ENCODE measurements at places on chromosomes 1 and 21.

DNA sequence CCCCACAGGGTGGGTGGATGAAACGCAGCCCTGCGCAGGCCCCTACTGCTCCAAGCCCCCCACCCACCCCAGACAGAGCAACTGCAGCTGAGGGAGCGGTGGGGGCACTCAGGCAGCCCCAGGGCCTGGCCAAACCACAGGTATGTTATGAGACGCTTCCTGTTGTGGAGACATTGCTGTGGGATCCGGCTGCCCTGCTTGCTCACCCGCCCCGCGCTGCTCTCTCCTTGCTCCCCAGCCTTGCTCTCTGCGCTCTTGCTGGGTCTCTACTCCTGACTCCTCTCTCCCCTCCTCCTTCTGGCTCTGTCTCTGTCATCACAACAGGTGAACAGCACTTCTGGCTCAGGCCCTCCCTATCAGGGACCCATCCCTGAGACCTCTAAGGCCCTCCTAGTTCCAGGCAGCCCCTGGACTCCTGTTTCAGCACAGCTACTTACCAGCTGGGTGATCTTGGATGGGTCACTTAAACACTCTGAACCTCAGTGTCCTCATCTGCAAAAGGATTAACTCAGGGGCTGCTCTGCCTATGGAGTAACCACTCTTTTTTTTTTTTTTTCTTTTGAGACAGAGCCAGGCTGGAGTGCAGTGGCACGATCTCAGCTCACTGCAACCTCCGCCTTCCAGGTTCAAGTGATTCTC, 15.9 kb downstream of the COL8A2 start:
- peak; percentile 68 for DNase-seq

GRCh38 chr1:905071-905749, 18.5 kb upstream of the SAMD11 start:
- peak; percentile 44 for DNase-seq

DNA sequence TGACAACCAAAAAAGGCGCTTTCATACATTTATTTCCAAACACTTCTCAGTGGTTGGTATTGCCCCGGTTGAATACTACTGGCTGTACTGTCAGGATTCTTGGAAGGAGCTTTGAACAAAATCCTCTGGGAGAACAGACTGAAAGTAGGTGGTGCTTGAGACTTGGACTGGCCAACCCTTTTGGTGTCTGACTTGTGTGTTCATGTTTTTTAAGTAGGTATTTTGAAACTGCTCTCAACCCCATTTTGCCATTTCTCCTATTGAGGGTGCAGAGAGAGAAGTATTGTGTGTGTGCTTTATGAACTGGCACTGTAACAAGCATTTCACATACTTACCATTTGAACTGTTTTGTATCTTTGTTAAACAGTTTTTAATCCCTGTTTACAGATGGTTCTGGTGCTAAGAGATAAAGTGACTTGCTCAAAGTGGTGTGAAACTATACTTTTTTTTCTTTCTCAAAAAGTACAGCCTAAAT, 21.2 kb downstream of the ARID1A start:
- DNase-seq, result no peak

GRCh38 chr1:232726048-232726779, 79.0 kb upstream of the MAP10 start:
- no peak for DNase-seq

- no peak for DNase-seq
These were observed 41.6 kb downstream of the PGBD5 start for GRCh38 chr1:230384380-230385157.

- no peak for DNase-seq
These were observed 2.3 kb downstream of the OVAAL start for GRCh38 chr1:180560868-180561600.

GRCh38 chr1:1430992-1431844, 4.3 kb upstream of the VWA1 start:
- no peak for DNase-seq

DNA sequence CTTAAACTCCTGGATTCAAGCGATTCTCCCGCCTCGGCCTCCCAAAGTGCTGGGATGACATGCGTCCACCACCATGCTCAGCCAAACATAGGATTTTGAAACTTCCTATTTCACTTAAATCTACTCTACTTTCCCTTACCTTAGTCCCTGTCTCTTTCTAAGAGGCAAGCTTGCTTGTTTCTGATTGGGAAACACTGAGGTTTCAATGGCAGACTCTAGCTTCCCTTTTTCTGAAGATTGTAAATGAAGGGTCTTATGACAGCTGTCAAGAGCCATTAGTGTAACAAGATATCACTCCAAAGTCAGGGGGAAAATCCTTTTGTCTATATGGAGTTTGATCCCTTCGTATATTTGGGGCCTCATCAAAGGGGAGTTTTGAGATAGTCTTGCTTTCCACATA, 23.5 kb upstream of the LMO4 start:
- DNase-seq, result no peak

- DNase-seq, result no peak
These were observed 74.4 kb upstream of the HSD17B7 start for GRCh38 chr1:162716123-162716522.

DNA sequence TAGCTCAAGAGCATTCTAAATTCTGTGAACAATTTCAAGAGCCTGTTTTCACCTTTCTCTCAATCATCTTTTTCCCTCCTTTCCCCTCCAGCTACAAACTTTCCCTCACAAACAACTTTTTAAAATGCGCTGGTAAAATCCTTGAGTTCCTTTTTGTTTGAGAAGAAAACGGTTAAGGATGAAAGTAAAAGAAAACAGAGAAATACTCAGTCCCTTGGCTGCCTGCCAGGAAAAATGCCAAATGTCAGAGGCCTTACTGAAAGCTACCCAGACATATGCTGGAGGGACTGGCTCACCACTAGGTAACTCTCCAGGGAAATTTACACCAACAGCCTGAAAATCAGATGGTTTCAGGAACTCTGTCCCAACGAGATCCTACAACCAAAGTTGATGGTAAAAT, 11.0 kb upstream of the SERBP1 start:
- peak; percentile 78 for DNase-seq

- no peak for DNase-seq
These were observed 196.0 kb downstream of the CRB1 start for GRCh38 chr1:197464044-197464443.

- DNase-seq, result no peak
These were observed 49.6 kb downstream of the RUNX1 start for GRCh38 chr21:34999397-34999941.

DNA sequence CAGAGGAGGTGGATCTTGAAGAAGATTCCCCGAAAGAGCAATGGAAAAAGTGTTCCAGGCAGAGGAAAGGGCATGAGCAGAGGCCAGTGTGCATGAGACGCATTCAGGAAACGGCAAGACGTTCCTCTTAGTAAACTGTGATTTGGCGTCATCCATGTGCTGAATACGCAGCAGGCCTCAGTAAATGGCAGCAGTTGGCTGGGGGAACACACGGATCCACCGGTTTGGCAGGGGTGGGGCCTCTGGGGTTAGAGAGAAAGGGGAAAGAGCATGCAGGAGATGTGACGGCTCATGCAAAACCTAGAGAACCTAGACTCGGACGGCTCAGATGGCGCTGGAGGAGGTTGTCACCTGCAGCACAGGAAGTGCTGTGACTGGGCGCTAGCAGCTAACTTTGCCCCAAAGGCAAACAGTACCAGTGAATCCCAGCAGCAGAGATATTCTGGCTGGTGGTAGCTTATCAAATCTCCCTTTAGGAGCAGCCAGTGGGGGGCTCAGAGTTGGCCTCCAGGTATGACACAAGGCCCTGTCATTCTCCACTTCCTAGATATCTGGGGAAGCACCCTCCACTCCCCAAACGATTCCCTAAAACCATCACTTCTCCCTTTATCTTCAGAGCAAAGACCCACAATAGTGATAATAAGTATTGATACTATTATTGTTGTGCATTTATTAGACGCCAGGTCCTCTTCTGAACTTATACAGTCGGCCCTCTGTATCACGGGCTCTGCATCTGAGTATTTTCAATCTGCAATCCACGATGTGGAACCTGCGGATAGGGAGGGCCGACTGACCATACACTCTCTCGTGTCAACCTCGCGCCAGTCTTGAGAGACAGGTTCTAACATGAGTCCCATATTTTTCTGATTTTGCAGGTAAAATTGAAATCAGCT, 7.6 kb downstream of the LAPTM5 start:
- peak; percentile 85 for DNase-seq

- no peak for DNase-seq
These were observed 101.1 kb downstream of the UBIAD1 start for GRCh38 chr1:11373895-11374747.

DNA sequence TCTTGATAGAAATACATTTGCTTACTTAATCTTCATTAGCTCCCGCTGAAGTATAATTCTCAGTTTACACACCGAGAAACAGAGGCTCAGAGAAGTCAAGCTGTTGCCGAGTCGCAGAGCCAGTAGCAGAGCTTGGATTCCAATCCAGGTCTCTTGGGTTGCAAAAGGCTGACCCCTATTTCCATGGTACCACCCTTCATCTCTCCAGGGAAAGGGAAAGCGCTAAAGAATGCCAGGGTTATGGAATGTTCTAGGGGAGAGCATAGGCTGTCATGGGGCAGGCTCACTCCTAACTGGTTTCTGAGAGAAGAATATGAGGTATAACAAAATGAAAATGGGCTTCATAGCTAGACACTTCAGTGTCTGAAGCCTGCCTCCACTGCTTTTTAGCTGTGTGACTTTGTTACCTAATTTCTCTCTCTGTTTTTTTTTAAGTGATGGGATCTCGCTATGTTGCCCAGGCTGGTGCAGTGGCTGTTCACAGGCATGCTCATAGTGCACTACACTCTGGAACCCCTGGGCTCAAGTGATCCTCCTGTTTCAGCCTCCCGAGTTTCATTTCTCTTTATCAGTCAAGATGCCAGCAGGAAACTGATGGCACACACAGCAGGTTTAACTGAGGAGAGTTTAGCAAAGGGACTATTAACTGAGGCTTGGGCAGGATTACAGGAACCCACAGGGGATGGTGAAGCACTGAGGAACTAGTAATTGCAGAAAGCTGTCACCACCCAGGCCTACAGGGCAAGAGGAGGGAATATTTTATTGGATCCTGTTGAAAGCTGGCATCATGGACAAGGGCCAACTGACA, 25.5 kb upstream of the ATF3 start:
- no peak for DNase-seq

DNA sequence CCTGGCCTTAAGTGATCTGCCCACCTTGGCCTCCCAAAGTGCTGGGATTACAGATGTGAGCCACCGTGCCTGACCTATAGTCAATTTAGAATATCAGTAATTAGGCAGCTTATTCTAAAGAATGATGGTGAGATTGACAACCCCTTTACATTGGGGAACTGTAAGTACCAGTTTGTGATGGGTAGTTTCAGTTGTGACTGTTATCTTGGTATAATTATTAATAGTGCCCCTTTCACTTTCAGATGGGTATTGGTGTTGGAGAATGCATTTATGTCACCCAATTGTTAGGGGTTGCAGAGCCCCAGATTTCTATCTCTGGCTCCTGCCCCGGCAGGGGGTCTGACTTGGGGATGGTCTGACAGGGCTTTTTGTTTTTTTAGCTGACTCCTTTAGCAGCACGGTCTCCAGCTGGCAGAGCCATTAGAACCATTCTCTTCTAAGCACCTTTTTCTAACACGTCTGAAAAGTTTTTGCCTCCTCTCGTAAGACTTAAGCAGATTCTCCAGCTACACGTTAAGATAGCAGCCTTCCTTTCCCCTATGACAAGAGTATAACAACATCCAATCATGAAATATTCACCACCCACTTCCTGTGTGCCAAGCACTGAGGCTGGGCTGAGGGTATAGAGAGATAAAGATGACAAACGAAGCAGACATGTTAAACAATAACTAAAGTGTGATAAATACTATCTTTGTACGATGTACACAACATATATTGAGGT, 157.8 kb downstream of the SDCCAG8 start:
- DNase-seq, result no peak

GRCh38 chr1:12567288-12567819, 50.7 kb downstream of the DHRS3 start:
- DNase-seq, result no peak

GRCh38 chr1:9193233-9193625, 41.3 kb upstream of the H6PD start:
- no peak for DNase-seq

GRCh38 chr21:42075686-42076471, 4.8 kb downstream of the UMODL1 start:
- DNase-seq, result no peak

GRCh38 chr21:29316029-29316742, 17.5 kb downstream of the BACH1 start:
- DNase-seq, result no peak

DNA sequence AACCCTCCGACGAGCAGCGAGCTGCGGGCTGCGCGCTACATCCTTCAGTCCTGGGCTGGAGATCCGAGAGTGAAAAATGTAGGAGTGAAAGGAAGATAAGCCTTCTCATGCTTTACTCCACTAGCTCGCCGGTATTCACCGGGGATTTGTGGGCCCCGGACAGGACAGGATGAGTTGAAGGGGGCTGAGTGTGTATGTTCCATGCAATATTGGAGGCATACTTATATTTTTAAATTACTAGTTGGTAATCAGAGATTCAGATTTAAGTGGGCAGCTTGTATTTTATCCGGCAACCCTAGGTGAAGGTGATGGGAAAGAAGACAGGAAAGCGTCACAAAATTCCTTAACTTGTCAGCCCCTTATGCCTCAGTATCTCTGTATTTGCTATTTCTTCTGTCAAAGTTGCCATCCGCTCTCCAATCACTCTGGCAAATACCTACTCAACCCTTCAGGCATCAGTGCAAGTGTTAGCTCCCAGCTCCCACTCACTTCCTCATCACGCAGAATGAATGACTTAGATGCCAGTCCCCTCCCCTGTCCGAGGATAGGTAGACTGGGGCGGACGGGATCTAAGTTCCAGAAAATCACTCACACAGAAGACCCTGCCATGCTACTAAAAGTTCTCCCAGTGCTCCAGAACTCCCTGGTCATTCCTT, 503 bp upstream of the PIGM start:
- peak; percentile 27 for DNase-seq

DNA sequence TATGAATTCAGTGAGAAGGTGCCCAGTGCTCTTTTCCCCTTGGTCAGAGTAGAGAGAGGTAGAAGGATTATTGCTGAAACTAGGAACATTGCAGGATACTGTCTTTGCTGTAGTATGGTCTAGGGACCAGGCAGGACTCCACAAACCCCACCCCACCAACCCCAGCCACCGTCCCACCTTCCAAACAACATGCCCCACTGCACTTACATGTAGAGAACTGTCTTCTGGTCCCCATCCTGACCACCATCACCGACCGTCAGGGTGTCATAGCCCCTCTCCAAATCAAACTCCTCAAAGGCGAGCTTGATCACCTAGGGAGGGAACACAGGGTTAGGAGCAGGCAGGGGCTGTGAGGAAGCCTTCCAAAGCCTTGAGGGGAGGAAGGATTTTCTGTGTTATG, 71.7 kb upstream of the HMGB4 start:
- DNase-seq, result no peak

- DNase-seq, result peak; percentile 54
These were observed 24.8 kb downstream of the RNF19B start for GRCh38 chr1:32939655-32940371.

GRCh38 chr21:14620152-14620551, 74.0 kb upstream of the SAMSN1 start:
- peak; percentile 8 for DNase-seq

- peak; percentile 83 for DNase-seq
These were observed 65.5 kb downstream of the UBE2U start for GRCh38 chr1:64268653-64269557.

DNA sequence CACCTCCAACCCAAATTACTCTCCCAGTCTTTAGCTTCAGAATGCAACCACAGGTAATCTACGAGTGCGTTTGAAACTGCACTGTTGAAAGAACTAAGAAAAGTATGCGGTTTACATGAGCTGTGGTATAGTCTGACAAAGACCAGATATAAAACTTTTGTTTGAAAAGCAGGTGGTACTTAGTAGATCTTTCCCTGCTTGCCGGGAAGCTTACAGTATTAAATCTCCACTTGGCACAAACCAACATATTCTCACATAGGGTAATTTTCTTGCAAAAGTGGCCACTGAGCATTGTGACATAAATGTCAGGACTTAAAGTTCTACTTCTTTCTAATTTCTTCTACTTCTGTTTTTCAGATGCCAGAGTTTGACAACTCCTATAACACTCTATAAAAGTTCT, 8.4 kb downstream of the RGS2 start:
- DNase-seq, result no peak
